ENCODE measurements at places on chromosomes 2 and 18.

DNA sequence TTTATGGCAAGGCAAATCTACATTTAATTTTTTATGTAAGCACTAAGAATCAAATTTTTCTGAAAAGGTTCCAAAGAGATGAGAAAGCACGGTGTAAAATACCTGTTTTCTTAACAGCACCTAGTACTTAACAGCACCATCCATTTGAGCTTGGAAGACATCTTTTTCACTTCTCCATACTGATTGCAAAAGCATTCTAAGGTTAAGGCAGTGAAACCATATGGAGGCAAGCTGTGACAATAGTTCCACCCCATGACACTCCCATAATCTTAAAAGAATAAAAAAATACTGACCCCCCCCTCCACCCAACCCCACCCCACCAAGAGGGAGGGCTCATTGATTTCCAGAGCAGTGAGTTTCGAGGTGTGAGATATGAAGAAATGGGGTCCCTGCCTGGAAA is 60.6 kb downstream of the ZCCHC2 start:
- DNase-seq = no peak

GRCh38 chr18:57447154-57447621 is 12.0 kb downstream of the ONECUT2 start:
- no peak for DNase-seq

GRCh38 chr2:119512946-119513345 is 11.3 kb downstream of the SCTR start:
- no peak for DNase-seq

DNA sequence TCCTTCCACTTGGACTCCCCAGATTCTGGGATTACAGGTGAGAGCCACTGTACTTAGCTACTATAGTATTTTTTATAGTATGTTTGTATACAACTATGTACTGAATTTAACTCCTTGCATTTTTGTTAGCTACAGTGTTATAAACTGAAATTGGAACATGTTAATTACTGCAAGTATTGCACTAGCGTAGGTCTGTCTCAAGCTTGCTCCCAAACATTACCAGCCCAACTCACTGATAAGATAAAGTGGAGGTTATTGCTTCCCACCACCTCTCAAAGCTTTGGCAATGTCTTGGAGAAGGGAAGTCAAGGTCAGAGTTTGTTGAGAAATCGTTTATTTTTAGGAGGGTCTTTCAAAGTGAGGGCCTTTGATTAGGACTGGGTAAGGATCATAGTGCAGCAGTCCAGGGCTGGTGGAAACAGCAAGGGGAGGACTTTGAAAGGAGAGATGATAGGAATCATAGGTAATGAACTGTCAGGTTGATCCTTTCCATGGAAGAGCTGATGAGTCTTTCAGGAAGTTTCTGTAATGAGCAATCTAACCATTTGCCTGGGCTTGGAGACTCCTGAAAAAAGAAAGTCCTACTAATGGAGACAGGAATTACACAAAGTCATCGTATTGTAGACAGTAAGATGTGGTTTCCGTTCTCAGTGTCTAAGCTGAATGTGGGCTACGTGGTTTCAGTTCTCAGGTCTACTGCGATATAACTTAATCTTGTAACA is 257.1 kb downstream of the MYO3B start:
- no peak for DNase-seq

- no peak for DNase-seq
Observed at GRCh38 chr2:232980683-232981082, 32.4 kb downstream of the NGEF start.

DNA sequence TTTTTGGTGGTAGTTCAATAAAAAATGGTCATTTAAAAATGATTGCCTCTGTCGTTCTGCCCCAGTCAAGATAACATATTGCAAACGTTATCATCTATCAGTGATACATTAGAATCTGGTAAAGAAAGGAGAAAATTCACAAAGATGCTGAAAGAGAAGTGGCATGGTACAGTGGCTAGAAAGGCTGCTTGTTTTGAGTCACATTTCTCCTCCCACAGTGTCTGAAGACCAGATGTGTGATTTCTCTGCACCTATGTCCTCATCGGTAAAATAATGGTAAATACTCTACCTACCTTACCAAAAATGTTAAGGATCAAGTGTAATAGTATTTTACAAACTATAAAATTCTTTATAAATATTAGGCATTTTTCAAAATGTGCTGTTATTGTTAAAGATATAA is 76.1 kb upstream of the NOSTRIN start:
- no peak for DNase-seq
